ENCODE measurements at places on chromosomes 6 and 20.

GRCh38 chr20:50333812-50334211 is 143.2 kb downstream of the CEBPB start:
- no peak for DNase-seq

- no peak for DNase-seq
Measured at GRCh38 chr6:101534386-101534785, 140.9 kb downstream of the GRIK2 start.

- no peak for DNase-seq
Measured at GRCh38 chr20:32474009-32474716, 111.0 kb downstream of the NOL4L start.

DNA sequence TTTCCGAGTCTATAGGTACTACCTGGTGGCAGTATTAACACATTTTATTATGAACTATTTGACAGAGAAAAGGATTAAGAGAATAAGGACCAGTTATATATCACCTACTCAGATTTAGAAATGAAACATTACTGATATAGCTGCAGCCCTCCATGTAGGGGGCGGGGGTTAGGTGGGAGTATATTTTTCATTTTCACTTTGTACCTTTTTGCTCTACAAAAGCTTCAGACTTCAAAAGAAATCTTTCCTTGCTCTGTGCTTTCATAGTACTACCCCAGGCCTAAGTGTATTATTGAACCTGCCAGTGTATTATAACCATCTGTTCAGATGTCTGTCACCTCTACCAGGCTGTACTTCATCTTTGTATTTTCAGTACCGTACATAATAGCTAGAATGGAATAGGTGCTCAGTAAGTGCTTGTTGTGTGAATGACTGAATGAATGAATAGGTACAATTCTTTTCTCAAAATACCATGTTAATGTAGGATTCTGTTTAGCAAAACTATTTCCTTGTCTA is 43.0 kb downstream of the CDKAL1 start:
- no peak for DNase-seq
